ENCODE measurements at places on chromosomes 5 and 9.

- no peak for DNase-seq
Measured at GRCh38 chr5:14501353-14502293, 80.0 kb upstream of the OTULINL start.

- DNase-seq: no peak
Measured at GRCh38 chr9:98995971-98996504, 52.3 kb downstream of the COL15A1 start.

DNA sequence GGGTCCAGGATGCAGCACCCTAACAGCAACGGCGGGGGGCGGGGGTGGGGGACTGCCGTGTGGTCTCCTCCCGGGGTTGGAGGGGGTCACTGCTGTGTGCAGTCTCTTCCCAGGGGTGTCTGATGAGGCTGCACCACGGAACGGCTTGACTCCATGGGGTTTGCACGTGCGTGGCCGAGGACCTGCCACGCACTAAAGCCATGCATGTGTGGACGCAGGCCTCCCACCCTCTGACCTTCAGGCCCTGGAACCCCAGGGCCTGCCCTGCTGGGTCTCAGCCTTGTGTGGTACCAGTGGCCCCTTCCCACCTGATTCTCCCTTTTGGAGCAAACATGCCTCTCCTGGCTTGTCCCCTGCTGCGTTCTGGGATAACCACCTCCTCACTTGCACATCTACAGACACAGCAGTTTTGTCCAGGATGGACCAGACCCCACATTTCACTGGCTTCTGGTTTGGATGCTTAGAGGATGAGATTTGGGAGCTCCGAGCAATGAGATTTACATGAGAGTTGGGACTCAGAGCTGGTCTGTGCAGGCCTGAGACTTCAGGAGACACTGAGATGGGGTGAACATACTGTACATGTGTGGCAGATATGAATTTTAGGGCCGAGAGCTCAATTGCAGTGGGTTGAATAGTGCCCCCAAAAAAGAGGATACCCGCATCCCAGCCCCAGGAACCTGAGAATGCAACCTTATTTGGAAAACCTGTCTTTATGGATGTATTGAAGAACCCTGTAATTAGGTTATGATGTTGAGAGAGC is 45.8 kb downstream of the SLC12A7 start:
- no peak for DNase-seq

- DNase-seq: peak; percentile 54
Measured at GRCh38 chr5:110625376-110625999, 101.0 kb downstream of the TMEM232 start.

DNA sequence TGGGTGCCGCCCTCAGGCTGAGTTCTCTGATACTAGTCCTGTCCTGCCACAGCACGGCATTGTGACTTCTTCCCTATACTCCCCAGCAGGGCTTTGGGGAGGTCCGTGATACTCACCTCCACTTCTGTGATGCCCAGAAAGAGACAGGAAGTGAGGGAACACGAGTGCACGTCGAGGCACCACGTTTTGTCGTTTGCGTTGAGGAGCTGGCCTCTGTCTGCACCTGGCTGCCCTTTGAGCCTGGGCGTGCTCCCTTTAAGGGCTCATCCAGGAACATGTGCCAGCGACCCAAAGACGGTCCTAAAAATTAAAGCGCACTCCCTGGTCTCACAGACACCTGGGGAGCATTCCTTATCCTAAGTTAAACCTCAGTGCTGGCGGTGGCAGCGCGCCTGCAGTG is 8.7 kb upstream of the IRX4 start:
- no peak for DNase-seq

- no peak for DNase-seq
Measured at GRCh38 chr5:80777347-80778287, 122.8 kb upstream of the DHFR start.

GRCh38 chr9:86047361-86047760 is 52.0 kb downstream of the GOLM1 start:
- no peak for DNase-seq

- DNase-seq: peak; percentile 62
Measured at GRCh38 chr5:5492087-5492933, 69.8 kb downstream of the ICE1 start.

GRCh38 chr9:122816163-122816867 is 12.1 kb downstream of the PDCL start:
- peak; percentile 67 for DNase-seq

DNA sequence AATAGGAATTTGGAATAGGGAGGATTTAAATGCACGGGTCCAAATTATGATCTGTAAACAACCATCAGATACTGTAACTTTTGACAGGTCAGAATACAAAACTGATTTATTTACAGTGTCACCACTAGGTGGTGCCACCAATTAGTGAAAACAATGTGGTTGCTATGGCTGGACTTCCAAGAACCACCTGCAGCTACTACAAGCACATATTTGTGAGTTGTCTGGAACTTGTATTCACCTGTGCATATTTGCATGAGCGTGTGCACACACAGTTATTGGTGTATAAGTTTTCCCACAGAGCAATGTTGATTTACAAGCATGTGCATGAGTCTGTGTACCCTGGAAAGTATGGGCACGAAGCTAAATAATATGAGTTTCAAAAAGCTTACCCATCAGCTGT is 3.0 kb upstream of the HRCT1 start:
- DNase-seq: peak; percentile 77

DNA sequence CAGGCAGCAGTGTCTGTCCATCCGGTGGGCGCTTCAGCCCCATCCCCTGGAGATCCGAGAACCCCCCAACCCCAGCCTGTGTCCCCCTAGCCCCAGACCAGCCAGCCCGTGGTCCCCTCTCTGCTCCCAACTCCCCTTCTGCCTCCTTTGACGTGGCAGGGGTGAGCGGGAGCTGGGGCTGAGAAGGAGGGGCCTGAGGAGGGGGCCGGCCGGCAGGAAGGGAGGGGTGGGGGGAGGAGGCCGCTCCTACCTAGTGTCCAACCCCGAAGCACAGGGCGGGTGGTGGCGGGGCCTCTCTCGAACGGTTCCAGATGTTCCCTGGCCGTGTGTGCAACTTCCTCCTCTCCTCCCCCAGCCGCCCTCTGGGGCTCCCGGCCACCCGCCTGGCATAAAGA is 31.0 kb downstream of the GOLGA2 start:
- peak; percentile 76 for DNase-seq

DNA sequence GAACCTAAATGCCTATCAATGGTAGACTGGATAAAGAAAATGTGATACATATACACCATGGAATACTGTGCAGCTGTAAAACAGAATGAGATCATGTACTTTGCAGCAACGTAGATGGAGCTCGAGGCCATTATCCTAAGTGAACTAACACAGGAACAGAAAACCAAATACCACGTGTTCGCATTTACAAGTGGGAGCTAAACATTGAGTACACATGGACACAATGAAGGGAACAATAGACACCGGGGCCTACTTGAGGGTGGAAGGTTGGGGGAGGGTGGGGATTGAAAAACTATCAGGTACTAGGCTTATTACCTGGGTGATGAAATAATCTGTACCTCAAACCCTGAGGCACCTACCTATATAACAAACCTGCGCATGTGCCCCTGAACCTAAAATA is 22.4 kb upstream of the DEPDC1B start:
- no peak for DNase-seq

GRCh38 chr5:157519579-157520253 is 55.9 kb downstream of the ADAM19 start:
- DNase-seq: no peak

GRCh38 chr5:133340002-133340755 is 272.2 kb downstream of the FSTL4 start:
- DNase-seq: no peak

DNA sequence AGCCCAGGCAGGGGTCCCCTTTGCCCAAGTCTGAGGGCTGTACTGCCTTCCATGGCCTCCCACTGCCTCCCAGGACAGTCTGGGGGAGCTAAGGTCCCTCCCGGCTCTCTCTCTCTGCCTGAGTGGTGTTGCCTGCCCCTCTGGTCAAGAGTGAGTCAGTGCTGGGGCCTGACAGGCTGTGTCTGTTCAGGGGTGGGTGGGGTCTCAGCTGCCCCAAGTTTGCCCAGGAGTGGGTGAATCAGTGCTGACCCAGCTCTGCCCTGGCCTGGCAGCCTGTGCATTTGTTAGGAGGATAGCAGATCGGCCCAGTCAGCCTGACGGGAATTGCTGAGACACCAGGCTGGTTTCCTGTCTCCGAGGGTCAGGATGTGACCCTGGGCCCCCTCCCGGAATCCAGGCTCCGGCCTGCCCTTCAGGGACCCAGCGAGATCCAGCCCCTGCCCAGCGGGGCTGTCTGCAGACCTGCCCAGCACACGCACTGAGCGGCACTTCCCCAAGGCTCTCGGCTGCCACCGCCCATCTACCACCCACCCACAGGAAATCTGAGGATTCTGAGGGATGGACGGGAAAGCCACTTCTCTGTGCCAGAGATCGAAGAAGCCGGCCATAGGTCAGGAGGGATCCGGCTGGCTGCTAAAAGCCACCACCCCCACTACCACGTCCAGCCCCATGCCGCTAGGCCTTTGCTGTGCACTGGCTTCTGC is 15.9 kb downstream of the ENG start:
- peak; percentile 98 for DNase-seq

- DNase-seq: no peak
Measured at GRCh38 chr9:89631384-89631783, 26.6 kb downstream of the GADD45G start.

DNA sequence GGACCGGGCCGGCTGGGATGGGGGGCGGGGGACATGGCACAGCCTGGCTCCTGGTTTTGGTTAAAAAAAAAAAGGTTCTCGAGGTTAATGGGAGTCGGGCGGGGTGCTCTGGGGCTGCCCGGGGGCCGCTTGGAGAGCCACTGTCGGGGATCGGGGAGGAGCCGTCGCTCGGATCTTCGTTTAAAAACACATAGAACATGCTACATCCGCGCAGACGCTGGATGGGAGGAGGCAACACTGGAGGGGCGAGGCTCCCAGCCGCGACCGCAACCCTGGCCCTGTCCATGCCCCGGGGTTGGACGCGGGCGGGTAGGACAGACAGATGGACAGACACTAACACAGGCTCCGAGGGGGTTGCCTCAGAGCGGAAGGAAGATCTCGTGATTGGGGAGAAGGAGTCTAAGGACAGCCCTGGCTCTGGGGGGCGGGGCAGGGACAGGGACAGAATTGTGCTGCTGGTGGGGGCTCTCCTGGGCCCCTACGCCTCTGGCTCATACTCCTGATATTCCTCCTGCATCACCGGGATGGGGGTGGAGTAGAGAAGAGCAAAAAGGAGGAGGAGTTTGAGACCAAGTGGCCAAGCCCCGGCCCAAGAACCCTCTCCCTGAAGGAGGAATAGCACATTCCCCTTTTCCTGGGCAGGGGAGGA is 9.9 kb downstream of the SNCB start:
- peak; percentile 52 for DNase-seq

DNA sequence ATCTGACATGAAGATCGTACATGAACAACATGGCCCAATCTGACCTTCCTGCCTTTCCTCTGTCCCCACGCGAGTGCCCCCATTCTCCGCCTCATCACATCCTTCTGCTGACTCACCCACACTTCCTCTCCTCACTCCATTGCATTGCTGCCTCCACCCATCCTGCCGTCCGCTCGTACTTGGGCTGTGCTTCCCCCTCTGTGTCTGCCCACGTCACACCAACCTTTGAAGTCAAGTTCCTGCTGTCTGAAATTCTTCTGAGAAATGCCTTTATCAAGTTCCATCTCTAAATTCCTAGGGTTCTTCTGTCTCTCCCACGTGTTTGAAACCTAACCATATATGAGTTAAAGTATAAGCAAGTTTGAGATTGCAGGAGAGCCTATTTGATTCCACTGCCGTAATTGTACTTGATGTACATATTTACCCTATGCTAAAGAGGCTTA is 18.0 kb upstream of the STARD4 start:
- DNase-seq: peak; percentile 98

- DNase-seq: peak; percentile 35
Measured at GRCh38 chr5:151155775-151156506, 1.6 kb downstream of the ANXA6 start.

- no peak for DNase-seq
Measured at GRCh38 chr9:34484678-34485077, 26.1 kb downstream of the DNAI1 start.

DNA sequence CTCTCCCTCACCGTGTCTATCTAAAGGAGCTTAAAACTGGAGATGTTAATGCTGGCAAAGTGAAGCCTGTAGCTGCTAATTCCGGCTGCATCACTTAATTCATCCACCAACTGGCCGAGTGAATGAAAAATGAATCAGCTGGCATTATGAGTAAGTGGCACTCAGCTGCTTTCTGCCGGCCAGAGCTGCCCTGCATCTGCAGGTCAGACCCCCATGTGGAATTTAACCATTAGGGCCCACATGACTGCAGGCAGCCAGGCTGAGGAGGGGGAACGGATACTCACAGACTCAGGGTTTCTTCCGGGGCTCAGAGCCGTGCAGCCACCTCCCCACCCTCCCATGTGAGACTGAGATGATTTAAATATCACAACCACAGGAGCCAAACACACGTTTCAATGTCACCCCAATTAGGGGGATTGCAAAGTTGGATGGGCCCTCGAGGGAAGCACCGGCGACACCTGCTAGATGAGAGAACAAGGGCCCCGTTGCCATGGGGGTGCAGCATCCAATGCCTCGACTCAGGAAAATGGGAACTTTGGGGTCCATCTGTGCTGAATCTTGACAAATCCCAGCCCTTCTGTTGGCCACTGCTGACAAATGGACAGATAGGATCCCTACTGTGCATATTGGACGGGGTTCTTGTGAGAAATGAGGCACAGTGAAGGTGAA is 115.6 kb upstream of the ALDH1B1 start:
- DNase-seq: no peak

GRCh38 chr5:81852291-81853029 is 101.6 kb upstream of the SSBP2 start:
- DNase-seq: peak; percentile 16

DNA sequence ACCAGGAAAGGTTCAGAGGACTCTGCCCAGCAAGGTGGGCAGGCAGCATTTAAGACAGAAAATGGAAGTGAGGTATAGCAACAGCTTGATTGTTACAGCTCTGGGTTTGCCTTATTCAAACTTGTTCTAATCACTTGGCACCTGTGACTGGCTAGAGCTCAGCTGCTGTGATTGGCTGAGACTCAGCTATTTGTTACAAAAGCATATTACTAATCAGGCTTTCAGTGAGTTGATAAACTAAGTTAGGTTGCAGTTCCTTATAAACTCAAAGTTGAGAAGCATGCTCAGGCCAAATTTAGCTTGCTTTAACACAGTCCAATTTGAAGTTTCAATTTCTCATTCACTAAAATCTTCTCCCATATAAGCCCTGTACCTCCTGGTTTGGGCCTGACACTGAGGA is 56.3 kb downstream of the GDA start:
- DNase-seq: no peak

- no peak for DNase-seq
Measured at GRCh38 chr9:115747731-115748130, 405.9 kb upstream of the PAPPA start.

GRCh38 chr5:42767491-42768105 is 11.0 kb downstream of the CCDC152 start:
- DNase-seq: peak; percentile 73

All from suppressor macrophage (primary cell).